Activated CD4-positive, alpha-beta memory T cell treated with anti-CD3 and anti-CD28 coated beads, Interleukin-2, amount 10 ng/mL, durations not matched to agents 7 days and 5 days (primary cell): ENCODE measurements at places on chromosomes 1 and 21. TPM values are rescaled to one million over a fixed set of nuclear protein-coding genes. Genes with fewer than 3 reads are reported as not detected.

The ADORA1 gene
- 0.40 TPM for total RNA-seq

The TMEM81 gene
- total RNA-seq: 2.7 TPM

The SELE gene
- total RNA-seq: not detected

The IFI44 gene
- total RNA-seq: 338 TPM

The ZMYND12 gene
- 0.96 TPM for total RNA-seq

- no peak for DNase-seq
- H3K27me3 ChIP-seq: no peaks in the 10 kb centered on the region
Observed at GRCh38 chr1:33837635-33838034, 26.2 kb upstream of the HMGB4 start.

DNA sequence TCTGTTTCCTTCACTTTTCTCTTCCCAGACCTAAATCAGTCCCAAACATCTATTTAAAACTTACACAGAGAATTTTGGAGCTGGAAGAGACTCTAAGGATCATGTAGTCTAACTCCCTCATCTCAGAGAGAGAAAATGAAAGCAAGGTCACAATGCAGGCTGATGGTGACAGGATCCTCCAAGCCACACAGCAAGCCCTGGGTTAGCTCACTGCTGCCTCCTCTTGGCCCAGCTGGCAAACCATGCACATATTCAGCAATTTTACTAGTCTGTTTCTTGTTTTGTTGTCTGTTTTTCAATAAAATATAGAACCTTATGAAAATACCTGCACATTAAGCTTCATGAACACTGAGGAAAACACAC, 27.7 kb upstream of the LY9 start:
- H3K27me3 ChIP-seq: peaks cover 4% of the 10 kb centered on the region
- peak overlapping the region; percentile 70 for H3K4me3 ChIP-seq
- peak; percentile 90 for DNase-seq
- H3K27ac ChIP-seq: peak overlapping the region; percentile 86
- peaks cover 26% of the 10 kb centered on the region for H3K4me1 ChIP-seq

DNA sequence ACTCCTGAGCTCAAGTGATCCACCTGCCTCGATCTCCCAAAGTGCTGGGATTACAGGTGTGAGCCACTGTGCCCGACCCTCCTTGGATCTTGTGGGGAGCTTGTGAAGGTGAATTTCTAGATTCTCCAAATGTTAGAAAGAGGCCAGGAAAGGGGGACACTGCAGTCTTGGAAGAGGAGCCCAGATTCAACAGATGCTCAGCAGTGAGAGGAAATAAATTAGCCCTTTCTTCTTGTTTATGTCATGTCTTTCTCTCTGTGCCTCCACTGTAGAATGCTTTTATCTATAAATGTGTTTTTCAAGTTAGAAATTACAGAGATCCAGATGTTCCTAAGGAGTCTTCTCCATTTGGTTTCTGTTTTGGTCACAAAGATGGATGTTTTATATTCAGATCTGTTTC, 346.6 kb upstream of the KAZN start:
- no peak overlapping the region for H3K27ac ChIP-seq
- no peaks in the 10 kb centered on the region for H3K4me1 ChIP-seq
- DNase-seq: no peak
- H3K27me3 ChIP-seq: no peaks in the 10 kb centered on the region

DNA sequence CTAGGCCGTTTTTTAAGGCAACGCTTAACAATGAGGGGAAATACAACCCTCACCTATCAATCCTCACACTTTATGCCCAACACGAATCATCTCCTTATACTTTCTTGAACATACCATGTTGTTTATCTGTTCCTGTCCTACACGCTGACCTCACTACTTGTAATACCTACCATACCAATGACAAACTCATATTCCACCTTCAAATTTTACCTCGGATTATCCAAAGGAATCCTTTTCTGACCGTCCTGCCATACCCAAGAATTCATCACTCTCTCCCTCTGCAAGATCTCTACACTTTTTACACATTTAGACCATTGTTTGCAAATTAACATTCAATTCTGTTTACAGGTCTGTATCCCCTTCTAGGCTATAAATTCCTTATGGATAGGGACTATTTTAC, 64.4 kb upstream of the GUCA2A start:
- H3K4me3 ChIP-seq: no peak overlapping the region
- H3K4me1 ChIP-seq: no peaks in the 10 kb centered on the region
- H3K27me3 ChIP-seq: no peaks in the 10 kb centered on the region
- H3K27ac ChIP-seq: no peak overlapping the region
- H3K36me3 ChIP-seq: peaks cover 5% of the 10 kb centered on the region

DNA sequence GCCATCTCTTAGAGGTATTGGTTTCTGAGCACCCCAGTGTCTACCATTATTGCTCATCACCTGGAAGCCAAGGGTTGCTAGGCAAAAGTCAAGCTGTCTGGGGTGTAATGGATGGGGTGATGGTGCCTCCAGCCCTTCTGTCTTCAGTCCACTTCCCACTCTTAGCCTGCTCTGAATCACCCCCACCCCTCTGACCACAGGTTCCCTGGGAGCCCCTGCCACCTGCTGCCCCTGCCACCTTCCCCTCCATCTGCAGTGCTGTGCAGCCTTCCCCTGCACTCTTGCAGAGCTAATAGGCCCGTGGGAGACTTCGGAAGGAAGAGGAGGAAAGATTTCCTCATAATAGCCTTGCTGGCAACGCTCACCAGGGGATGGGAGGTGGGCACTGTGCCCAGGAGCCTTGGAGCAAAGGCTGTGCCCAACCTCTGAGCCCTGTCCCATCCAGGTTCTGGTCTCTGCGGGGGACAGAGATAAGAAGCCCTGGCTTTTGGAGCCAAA, 35.5 kb downstream of the CAPN2 start:
- H3K27me3 ChIP-seq: no peaks in the 10 kb centered on the region
- no peak overlapping the region for H3K4me3 ChIP-seq
- DNase-seq: peak; percentile 20
- H3K27ac ChIP-seq: peak overlapping the region; percentile 69
- H3K4me1 ChIP-seq: peaks cover 31% of the 10 kb centered on the region

DNA sequence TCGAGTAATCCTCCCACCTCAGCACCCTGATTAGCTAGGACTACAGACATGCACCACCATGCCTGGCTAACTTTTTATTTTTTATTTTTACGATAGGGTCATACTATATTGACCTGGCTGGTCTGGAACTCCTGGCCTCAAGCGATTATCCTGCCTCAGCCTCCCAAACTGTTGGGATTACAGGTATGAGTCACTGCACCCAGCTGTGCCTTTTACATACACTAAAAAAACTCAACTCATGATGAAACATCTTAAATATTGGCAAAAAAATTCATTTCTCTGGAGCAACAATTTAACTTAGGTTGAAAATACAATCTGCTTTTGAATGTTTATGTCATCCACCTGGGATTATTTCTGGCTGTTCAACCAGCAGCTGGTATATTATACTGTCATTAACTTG, 598.3 kb upstream of the ZP4 start:
- H3K27ac ChIP-seq: no peak overlapping the region
- no peaks in the 10 kb centered on the region for H3K27me3 ChIP-seq
- no peaks in the 10 kb centered on the region for H3K4me1 ChIP-seq
- no peak for DNase-seq
